ENCODE measurements at places on chromosomes 1 and 21. TPM values are rescaled to one million over a fixed set of nuclear protein-coding genes. Genes with fewer than 3 reads are reported as not detected.
A peak's percentile ranks its signal among the peaks of the same experiment; 100 is the strongest.

DNA sequence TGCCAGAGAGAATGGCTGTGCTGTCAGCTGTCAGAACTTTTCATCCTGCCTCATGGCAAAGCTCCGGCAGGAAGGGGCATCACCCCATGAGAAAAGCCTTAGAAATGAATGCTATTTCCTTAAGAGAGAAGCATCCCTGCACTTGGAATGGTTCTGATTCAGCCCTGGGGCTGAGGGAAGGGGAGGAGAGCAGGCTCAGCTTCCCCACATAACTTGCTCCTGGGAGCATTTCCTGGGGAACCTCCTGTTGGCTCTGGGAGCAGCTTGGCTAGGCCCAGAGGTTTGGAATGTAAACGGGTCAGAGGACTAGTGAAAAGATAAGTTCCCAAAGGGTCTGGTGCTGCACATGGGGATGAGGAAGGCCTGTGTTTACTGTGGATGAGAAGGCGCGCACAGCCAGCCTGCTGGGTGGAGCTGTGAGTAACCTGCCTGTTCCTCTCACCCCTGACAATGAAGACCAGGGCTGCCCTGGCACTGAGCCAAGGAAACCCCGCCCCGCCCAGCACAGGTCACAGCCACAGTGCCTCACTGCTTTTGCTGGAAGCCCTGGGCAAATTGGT, 5.0 kb downstream of the PRELP start:
- DNase-seq, result peak; percentile 46

GRCh38 chr1:242201090-242201489, 202.2 kb upstream of the MAP1LC3C start:
- no peak for DNase-seq

- DNase-seq, result no peak
Measured at GRCh38 chr1:176436251-176436650, 26.7 kb upstream of the PAPPA2 start.

- no peak for DNase-seq
Measured at GRCh38 chr1:89743788-89744187, 77.0 kb upstream of the LRRC8D start.

- no peak for DNase-seq
Measured at GRCh38 chr1:68107771-68108170, 57.3 kb upstream of the DIRAS3 start.

DNA sequence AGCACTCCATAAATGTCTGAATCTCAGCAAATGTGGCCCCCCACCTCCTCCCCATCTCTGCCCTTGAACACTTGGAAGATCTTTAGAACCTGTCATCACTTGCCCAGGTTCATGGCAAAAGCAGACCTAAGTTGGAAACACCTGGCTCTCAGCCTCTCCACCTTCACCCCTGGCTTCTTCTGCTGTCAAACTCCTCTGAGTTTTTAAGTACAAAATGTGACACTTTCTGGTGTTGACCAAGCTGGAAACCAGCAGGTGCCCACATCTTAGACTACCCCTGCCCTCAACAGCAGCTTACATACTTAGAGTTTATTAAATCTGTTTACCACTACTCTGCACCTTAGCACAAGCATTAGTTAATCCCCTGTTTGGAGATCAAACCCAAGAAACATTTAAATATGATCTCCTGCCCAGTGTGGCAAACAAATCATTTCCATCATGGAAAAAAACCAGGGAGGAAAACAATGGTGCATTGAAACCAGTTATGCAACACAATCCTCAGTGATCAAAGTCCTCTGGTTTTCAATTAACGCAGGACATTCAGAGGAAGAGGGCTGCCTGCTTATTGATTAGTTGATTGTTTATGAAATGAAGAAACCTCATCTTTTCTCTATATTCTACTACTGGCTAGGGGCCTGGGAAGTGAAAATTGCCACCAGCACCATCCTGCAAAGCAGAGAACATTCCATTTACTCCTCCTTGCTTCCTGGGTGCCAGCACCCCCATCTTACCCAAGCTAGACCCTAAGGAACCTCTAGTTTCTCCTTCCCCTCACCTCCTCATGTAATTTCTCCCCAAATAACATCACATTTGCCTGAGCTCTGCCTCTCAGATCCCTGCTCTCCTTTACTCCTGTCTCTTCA, 139.4 kb upstream of the RAB4A start:
- DNase-seq, result no peak

- DNase-seq, result peak; percentile 85
Measured at GRCh38 chr21:44845418-44846223, 27.8 kb upstream of the SUMO3 start.

GRCh38 chr1:156478250-156478627, 22.3 kb downstream of the MEF2D start:
- peak; percentile 44 for DNase-seq

The MOB3C gene
- total RNA-seq, result 18.3 TPM

The ETV3L gene
- not detected for total RNA-seq

The SIPA1L2 gene
- total RNA-seq, result 57.1 TPM

The RPE65 gene
- total RNA-seq, result not detected

The SPATA1 gene
- total RNA-seq, result 0.77 TPM

The APP gene
- 385 TPM for total RNA-seq

The OR2T11 gene
- total RNA-seq, result not detected
